ENCODE measurements at places on chromosomes 1 and 21.

GRCh38 chr1:84121360-84121759 lies 22.7 kb upstream of the PRKACB start:
- DNase-seq: no peak

DNA sequence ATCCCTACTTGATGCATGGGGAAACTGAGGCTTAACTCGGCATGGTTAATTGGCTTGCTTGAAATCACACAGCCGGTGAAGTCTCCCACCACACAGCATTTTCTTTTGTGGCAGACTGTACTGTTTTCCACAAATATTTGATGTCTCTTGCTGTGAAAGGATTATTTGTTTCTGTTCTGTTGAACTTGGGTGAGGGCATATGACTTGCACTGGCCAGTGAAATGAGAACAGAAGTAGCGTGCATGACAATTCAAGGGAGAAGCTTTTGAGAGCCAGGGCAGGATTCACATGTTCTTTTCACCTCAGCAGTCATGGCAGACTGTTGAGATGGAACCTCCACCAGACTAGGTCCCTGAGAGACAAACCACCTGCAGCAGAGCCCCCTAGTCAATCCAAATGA lies 11.7 kb upstream of the AK2 start:
- DNase-seq: no peak

- DNase-seq: no peak
Observed at GRCh38 chr1:186949173-186949572, 120.4 kb downstream of the PLA2G4A start.

- DNase-seq: no peak
Observed at GRCh38 chr1:85596947-85597346, 16.4 kb downstream of the CCN1 start.

DNA sequence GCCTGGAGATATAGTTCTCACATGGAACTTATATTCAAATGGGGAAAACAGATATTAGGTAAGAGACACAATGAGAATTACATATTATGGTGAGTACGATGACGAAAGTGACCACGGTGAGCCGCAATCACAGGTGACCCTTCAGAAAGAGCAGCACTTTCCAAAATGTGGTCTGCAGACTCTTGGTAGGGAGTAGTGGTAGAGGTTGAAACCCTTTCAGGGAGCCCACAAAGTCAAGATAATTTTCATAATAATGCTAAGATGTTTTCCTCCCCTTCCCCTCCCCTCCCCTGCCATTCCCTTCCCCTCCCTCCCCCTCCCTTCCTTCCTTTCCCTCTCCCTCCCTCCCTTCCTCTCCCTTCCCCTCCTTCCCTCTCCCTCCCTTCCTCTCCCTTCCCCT lies 83.5 kb upstream of the AKT3 start:
- DNase-seq: no peak

- no peak for DNase-seq
Observed at GRCh38 chr21:31913182-31913608, 40.4 kb downstream of the HUNK start.

DNA sequence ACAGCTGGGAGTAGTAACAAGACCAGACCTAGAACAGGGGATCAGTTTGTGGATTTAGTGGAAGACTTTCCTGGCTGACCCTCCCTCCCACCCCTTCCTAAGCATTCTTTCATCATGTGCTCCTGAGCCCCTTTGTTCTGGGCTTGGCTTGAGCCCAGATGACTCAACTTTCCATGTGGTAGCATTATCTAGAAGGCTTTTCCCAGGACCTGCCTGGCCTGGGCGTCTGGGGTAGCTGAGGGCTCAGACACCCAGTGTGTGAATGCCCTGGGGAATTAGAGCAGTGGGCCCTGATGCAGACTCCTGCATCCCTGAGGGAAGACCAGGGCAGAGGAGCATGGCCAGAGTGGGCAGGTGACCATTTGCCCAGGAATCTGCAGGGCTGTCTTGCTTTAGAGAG lies 44.1 kb upstream of the TSPAN2 start:
- no peak for DNase-seq

DNA sequence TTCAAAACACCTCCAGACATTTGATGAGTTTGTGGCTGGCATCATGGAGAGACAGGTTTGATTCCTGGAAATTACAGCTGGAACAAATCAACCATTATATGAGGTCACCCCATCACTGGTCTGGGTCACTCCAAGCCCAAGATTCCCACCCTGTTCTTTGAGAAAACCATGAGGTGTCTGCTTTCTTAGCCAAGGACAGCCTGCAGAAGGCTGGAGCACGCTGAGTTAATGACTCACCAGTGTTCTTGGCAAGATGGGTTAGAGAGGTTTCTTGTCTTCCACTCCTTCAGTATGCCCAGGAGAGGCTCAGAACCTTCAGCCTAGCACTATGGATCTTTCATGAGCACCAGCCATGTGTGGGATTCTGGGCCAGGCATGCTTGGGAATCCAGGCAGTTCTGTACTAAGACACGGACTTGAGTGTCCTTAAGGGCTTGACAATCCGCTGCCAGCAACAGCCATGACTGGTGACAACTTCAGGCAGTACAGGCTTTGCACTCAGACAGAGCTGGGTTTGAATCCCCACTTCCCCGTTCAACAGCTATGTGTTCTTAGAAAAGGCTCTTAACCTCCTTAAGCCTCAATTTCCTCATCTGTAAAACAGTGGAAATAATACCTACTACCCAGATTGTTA lies 43.9 kb downstream of the GRHL3 start:
- no peak for DNase-seq

DNA sequence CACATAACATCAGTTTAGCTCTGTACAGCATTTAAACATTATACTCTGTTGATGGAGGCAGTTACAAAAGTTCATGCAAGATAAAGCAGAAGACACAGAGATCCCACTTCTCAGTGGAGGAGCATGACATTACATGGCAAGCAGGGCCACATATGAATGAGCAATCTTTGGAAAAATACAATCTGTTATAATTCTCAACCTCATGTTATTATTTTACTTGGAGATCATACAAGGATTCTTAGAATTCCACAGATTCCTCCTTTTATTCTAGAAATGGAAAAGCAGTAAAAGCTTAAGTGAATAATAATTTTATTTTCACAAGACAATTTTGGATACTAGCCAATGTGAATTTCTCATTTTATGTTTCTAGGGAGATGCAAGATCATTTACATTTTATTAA lies 66.6 kb downstream of the IFI44 start:
- no peak for DNase-seq

GRCh38 chr1:177783051-177783450 lies 186.8 kb downstream of the SEC16B start:
- no peak for DNase-seq

DNA sequence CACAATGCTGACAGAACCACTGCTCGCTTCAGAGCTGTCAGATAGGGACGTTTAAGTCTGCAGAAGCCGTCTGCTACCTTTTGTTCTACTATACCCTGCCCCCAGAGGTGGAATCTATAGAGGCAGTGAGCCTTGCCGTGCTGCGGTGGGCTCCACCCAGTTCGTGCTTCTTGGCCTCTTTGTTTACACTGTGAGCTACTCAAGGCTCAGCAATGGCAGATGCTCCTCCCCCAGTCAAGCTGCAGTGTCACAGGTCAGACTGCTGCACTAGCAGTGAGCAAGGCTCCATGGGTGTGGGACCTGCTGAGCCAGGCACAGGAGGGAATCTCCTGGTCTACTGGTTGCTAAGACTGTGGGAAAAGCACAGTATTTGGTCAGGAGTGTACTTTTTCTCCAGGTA lies 47.1 kb downstream of the LEPR start:
- DNase-seq: no peak

DNA sequence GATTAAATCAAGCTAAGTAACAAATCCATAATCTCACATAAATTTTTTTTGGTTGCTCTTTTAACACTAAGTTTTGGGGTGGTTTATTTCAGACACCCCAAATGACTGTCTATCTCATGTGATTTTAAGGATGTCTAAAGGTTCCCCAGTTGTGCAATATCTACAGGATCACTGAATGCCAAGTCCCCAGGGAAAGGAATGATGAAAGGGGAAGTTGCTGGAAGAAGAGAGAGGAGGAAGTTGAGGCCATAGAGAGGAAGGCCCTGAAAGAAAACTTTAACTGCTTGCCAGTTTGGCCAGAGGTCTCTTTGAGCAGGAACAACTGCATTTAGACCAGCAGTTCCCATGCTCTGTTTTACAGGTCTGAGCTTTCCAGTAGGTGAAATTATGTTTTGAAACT lies 27.5 kb upstream of the SLC19A2 start:
- no peak for DNase-seq

- DNase-seq: no peak
Observed at GRCh38 chr1:85134583-85135391, 66.0 kb downstream of the SYDE2 start.

DNA sequence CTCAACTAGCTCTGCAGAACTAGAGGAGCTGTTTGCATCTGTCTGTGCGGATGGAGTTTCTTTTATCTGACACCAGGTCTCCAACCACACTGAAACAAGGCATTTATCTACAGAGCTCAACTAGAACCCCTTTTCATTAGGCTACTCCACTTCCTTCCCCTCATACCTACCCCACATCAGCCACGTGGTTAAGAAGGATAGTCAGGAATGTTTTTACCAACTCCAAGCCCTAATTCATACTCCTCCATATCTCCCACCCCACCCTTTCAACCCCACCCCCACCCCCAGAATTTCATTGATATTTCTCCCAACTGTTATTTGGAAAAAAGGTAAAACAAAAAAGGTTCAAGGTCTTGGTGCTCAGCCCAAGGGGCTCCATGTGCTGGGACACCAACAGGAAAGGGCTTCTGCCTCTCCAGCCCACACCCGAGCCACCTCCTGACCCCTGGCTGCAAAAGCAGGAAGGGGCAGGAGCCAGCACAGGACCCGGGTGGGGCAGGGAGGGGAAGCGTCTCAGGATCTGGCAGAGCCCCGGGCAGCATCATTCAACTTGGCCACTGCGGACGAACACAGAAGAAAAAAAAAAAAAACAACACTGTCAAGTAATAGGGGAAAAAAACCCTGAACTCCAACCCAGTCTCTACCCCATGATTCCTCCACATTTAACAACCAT lies 7.0 kb downstream of the ENSA start:
- no peak for DNase-seq

DNA sequence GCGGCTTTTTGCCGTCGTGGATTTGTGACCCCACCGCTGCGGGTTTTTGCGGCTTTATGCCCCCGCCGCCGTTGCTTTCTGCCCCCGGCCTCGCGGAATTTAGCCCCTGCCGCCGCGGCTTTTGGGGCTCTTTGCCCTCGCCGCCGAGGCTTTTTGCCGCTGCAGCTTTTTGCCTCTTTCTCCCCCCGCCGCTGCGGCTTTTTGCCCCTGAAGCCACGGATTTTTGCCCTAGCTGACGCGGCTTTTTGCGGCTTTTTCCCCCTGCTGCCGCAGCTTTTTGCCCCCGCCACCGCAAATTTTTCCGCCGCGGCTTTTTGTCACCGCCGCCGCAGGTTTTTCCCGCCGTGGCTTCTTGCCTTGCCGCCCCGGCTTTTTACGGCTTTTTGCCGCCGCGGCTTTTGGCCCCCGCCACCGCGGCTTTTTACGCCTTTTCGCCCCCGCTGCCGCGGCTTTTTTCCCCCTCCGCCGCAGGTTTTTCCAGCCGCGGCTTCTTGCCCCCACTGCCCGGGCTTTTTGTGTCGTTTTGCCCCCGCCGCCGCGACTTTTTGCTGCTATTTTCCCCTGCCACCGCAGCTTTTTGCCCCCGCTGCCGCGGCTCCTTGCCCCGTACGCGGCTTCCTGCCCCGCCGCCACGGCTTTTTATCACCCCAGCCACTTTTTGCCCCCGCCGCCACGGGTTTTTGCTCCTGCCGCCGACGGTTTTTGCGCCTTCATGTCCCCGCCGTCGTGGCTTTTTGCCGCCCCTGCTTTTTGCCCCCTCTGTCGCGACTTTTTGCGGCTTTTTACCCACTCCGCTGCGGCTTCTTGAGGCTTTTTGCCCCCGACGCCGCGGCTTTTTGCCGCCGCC lies 3933.6 kb downstream of the SRGAP2C start:
- DNase-seq: no peak

GRCh38 chr21:25396135-25396711 lies 211.1 kb downstream of the MRPL39 start:
- peak; percentile 24 for DNase-seq

DNA sequence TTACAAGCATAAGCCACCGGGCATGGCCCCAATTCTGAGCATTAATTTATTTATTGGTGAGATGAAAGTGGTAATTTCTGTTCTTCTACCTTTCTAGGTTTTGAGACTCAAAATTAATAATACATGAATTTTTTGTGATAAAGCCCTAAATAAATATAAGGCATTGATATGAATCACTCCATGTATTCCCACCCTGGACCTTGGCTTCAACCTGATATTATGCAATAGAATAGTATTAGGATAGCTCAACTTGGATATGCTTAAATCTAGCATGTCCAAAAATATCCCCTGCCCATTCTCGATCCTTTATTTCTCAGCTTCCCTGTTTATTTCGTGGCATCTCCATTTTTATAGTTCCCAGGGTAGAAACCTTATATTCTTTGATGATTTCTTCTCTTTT lies 2.5 kb downstream of the AGL start:
- DNase-seq: no peak

- DNase-seq: no peak
Observed at GRCh38 chr1:29379443-29380073, 143.2 kb downstream of the PTPRU start.

DNA sequence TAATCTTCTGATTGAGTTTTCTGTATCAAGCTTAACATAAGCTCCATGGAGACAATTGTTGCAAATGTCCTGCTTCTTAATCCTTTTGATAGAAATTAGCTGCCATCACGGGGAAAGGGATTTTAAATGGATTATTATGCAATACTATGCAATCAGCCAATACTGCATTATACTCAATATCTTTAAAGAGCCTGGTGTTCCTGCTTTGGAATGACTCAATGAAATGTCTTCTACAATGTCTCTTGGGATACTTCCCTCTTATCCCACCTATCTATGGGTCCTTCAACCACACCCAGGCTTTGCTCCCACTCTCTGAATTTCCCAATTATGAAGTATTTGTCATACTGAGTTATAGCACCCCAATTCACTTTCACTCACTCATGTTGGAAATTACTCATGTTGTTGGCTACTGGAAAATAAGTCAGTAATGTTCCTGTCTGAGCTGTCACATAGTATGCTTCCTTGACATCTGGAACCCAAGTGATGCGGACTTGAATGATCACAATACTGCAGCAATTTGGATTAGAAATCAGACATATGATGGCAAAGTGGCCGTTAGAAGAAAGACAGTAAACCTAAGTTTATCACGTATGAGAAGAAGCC lies 85.0 kb downstream of the TPR start:
- no peak for DNase-seq

GRCh38 chr1:59906931-59907330 lies 19.6 kb downstream of the CYP2J2 start:
- no peak for DNase-seq

DNA sequence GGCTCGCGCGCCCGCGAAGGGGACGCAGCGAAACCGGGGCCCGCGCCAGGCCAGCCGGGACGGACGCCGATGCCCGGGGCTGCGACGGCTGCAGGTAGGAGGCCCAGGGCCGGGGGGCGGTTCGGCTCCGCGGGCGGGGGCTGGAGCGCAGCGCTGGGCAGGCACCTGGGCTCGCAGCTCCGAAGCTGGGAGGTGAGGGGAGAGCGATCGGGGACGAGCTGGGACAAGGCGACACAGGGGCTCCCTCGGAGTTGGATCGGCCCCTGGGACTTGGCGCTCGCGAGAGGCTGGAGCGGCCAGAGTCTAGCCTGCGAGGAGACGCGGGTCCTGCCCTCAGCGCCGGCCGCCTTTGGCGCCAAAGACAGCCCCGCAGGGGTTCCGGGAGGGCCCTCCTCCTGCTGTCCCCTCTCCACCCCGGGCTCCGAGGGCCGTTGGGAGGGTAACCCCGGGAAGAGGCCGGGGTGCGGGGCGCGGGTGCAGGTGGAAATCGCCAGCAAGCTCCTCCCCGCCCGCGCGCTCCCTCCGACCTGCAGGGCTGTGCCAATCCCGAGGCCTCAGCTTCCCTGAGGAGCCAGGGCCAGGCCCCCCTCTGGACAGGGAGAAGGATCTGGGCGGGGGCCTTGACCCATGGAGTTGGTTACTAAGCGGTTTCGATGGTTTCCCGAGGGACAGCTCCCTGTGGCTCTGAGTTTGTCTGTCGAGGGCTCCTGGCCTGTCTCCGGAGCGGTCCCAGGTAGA lies 401 bp downstream of the TP73 start:
- DNase-seq: no peak
